ENCODE measurements at places on chromosomes 7 and 10.

DNA sequence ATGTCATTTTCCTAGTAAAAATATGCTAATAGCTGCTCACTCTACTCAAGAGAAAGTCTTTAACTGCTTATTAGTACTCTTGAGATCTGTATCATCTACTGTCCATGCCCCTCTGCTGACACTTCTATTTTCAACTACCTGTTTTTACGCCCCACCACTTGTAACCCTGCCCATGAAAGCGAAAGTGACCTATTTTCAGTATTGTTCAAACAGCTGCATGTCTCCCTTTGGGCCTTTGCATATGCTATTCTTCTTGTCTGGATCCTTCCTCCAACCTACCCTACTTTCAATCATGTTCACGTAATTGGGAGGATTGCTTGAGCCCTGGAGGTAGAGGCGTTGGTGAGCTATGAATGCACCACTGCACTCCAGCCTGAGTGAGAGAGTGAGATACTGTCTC lies 1481.3 kb downstream of the GATA3 start:
- DNase-seq, result no peak

DNA sequence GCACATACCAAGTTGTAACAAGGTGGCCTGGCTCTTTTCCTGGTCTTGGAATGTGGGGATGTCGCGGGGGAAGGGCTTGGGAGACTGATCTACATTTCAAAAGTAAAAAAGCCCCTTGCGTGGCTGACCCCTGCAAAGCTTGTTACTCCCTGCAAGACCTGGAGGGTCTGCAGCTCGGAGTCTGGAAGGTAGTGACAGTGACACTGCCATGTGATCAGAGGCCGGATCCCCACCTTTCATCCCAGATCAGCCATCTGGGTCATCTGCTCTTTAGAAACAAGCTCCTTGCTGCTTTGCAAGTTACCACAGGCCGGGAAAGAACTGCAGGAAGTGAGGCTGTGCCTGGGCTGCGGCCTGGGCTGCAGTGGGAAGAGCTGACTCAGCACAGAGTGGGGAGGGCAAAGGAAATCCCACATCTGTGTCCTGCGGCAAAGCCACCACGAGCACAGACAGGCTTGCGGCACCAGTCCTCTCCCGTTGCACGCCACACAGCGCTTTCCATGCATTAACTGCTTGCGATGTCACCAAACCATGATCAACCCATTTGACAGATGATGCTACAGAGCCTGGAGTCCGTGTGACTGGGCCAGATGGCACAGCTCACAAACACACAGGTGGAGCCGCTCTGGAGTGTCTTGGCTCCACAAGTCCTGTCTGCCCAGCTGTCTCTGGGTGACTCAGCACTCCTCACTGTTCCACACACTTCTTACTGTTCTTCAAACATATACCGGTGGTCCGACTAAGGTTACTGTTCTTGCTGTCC lies 97.7 kb downstream of the SH3PXD2A start:
- DNase-seq, result no peak

DNA sequence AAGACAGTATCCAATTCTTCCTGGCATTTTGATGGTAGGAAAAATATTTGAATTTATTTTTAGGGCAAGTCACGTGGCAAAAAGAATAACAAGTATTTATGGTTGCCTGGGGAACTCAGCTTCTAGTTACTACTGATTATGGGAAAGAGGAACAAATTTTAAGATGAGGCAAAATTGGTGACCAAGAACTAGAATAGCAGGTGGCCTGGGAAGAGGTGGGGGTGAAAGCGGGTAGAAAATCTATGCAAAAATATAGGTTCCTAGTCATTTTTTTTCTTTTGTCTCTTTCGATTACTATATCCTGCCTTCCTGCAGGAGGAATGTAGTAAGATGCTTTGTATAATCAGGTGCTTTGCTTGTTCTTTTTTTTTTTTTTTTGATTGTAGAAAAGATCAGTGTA lies 27.8 kb downstream of the ENTPD1 start:
- no peak for DNase-seq

DNA sequence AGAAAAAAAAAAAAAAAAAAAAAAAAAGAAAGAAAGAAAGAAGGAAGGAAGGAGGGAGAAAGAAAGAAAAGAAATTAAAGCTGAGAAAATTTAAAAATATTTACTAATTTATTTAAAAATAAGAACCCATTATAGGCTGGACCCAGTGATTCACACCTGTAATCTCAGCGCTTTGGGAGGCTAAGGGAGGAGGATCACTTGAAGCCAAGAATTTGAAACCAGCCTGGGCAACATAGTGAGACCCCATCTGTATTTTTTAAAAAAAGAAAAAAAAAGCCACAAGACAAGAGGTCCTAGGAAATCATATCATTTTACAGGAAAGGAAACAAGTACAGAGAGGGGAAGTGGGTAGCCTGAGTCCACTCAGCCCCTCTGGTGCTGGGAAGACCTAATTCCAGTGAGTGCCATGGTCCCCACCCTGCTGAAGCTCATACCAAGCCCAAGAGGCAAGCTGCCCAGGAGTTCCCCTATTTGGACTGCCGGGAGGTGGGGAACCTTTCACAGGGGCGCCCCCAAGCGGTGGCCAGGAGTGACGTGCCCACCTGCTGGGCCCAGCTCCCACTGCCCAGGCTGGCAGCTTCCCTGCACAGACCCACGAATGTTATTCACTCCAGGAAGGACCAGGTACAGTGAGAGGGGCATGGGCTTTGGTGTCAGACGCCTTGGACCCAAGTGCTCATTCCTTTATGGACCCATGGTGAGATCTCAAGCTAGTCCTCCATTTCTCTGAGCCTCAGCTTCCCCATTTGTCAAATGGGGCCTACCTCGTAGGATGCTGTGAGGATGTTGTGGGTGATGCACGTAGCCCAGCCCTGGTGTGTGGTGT lies 133.6 kb downstream of the ZMIZ1 start:
- DNase-seq, result no peak

GRCh38 chr10:114289096-114289436 lies 50.0 kb downstream of the VWA2 start:
- DNase-seq, result no peak

DNA sequence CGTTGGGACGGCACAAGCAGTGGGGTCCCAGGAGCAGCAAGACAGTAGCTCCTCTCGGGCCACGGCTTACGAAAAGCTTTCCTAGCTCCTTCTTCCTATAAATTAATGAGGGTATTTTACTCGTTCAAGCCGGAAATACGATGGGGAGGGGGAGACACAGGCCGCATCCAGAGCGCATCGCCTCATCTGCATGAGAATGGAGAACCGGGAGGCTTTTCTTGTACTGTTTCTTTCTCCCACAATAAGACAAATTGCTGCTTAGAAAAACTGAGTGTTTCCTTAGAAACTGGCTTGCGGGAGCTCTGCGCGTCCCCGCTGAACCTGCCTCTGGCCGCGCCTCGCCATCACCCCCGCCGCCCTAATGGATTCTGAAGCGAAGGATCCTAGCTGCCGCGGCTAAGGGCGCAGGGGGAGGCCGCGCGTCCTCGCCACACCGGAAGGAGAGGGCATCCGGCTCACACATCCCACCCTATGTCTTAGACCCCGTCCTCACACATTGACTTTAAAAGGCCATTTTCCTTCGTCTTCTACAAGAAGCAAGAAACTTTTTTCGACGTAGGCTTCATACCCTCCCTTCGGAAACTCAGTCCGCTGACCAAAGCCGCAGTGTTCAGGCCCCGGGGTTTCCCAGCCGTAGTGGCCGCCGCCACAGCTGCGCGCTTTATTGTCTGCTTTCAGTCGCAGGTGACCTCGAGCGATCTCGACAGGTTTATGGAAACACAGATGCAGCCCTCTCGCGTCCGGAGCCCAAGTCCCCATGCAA lies 8.8 kb downstream of the NXPH1 start:
- no peak for DNase-seq

GRCh38 chr7:52233248-52233647 lies 802.2 kb upstream of the POM121L12 start:
- no peak for DNase-seq

DNA sequence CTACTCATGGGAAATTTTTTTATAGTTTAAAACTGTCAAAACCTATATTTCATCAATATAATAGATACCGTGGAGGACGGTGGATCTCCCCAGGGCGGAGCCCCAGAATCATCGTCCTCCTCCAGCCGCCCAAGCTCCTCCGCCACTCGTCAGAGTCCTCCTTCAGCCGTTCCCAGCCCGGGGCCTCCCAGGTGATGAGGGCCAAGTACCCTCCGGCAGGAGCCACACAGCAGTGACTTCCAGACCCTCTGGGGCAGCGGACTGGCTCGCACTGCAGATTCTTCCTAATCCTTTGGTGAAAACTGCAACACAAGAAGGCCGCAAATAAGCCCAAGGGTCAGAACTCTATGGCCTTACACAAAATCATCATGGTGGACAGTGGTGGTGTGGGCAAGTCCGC lies 26.8 kb upstream of the ABCB5 start:
- DNase-seq, result no peak

GRCh38 chr7:131727189-131727588 lies 170.8 kb upstream of the PODXL start:
- no peak for DNase-seq

DNA sequence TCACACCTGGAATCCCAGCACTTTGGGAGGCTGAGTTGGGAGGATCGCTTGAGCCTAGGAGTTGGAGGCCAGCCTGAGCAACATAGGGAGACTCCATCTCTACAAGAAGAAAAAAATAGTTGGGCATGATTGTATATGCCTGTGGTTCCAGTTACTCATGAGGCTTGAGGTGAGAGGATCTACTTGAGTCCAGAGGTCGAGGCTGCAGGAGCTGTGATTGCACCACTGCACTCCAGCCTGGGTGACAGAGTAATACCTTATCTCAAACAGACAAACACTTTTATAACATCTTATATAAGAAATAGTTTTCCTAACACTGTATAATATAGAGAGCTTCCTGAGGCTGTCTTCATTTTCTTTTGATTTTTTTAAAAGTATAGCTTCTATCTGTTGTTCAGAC lies 448.4 kb upstream of the COBL start:
- DNase-seq, result no peak
